ENCODE measurements at places on chromosomes 7 and 10.

DNA sequence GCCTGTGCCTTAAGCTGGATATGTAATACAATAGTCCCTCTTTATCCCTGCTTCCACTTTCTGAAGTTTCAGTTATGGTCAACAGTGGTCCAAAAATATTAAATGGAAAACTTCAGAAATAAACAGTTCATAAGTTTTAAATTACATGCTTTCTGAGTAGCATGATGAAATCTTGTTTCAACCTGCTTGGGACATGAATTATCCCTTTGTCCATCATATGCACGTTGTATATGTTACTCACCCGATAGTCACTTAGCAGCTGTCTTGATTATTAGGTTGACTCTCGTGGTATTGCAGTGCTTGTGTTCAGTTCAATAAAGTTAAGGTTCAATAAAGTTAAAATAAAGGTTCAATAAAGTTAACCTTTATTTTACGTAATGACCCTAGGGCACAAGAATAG, 25.5 kb downstream of the C1GALT1 start:
- no peak for DNase-seq

DNA sequence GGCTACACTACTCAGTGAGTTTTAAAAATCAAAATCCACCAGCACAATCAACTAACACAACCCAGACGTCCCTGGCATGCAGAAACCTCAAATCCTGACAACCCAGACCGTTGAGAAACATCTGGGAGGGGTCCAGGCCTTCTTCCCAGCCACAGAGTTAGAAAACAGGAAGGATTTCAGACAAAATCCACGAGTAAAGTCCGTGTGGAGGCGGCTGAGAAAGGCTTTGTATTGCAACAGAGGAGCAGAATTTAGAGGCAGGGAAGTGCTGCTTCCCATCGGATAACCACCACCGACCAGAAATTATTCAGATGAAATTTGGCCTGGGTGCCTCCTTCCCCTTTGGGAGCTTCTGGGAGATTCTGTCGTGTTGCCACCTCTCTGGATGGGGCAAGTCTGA, 61.5 kb downstream of the TNS3 start:
- no peak for DNase-seq

DNA sequence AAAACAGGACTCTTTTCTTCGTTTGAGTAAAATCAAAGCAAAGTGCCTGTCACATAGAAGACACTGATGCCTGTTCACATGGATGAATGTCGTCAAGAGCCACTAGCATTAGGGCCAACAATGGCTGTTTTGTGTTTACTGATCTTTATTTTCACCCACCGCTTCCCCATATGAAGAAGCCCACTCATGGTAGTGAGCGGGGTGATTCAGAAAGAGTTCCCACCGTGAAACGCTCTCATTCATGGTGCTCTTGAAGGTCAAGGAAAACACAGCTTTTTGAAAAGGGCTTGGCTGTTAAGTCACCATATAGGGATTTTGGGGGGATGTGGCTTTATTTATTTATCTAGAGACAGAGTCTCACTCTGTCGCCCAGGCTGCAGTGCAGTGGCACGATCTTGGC, 12.5 kb downstream of the PROSER2 start:
- no peak for DNase-seq

- no peak for DNase-seq
Observed at GRCh38 chr7:99428972-99429566, 9.5 kb downstream of the PTCD1 start.

DNA sequence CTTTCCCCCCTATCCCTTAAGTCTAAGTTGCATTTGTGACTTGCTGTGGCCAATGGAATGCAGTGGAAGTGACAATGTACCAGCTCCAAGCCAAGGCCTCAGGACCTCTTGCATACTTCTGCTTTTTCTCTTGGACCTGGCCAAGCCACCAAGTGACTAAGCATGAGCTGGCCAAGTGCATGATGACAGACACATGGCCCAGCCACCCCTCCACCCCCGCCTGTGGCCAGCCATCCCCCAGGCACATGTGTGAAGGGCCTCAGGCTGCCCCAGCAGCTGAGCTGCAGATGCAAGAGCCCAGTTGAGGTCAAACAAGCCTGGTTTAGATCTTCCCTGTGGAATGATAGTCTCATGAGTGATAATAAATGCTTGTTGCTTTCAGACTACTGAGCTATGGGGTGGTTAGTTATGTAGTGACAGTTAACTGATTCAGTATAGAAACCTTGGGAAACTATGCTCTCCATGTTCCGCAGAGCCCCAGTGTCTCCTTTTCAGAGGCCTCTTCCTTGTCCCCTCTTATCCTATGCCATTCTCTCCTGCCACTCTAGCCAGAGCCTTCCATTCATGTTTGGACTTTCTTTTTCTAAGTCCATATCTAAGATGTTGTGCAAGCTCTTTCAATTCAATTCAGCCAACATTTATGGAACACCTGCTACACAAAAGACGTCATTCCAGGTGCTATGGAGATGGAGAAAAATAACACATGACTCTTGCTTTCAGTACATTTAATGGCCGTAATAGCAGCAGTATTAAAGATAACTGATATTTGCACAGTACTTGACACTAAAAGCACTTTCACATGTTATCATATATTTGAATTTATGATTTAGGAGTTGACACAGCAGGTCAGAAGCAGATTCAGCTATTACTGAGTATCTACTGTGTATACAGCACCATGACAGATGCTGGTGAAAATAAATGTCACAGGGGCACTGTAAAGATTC, 55.5 kb upstream of the LOXL4 start:
- peak; percentile 69 for DNase-seq

GRCh38 chr7:2171855-2172254, 60.9 kb downstream of the MAD1L1 start:
- DNase-seq = no peak

DNA sequence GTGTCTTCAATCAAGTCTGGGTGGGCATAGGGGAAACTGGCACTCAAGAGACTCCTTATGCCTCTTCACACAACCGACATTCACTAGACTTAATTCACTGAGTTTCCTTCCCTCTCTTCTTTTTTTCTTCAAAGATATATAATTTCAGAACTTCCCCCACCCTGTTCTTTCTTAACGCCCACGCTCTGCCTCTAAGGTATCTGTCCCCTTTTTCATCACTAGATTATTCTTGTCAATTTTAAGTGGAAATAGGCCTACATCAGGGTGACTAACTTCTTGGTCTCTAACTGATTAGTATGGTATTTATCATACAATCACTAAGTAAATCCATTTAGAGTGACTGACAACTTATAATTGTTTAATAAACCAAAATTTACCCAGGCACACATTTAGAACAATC, 126.7 kb downstream of the CDCA7L start:
- DNase-seq = no peak

GRCh38 chr7:74481458-74482196, 27.9 kb downstream of the GTF2IRD1 start:
- DNase-seq = no peak

GRCh38 chr7:963236-964078, 9.0 kb upstream of the ADAP1 start:
- no peak for DNase-seq

DNA sequence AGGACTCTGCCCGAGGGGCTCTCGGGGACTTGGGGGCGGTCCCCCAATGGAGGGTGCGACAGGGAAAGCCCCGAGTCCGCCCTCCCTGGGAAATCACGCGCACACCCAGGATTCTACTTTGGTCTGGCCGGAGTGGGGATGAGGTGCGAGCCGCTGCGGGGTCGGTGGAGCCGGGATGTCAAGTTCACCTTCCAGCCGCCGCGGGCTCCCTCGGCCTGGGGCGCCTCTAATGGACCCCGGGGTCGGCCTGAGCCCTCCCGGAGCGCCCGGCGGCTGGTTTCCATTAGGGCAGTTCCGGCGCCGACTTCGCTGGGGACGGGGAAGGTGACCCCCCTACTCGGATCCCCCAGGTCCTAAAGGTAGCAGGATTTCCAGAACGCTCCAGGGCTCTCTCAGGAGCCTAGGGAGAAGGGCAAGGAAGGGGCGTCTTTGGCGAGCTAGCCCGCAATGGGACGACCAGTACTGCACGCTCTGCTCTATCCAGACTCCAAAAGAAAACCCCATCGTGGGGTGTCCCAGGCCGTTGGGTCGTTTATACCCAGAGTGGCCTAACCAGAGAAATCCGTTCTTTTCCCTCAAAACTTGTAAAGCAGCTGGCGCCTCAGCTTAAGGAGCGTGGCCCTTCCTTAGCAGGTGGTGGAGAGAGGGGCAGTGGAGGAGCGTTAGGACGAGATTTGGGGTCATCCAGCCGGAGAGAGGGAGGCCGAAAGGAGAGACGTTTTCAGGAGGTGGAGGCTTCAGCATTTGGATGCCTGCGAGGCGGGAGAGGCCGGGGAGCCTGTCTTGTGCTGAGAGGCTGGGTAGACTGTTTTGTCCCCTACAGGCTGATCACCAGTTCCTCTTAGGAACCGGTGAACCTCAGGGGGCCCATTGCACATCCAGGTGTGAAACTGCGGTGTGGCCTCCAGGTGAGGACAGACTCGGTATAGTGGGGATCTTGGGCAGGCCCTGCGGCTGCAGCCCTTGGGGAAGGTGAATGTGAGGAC, 860 bp upstream of the WDR86 start:
- peak; percentile 68 for DNase-seq

- DNase-seq = no peak
Observed at GRCh38 chr10:104199567-104199966, 32.6 kb downstream of the CFAP43 start.

- no peak for DNase-seq
Observed at GRCh38 chr7:44381494-44382220, 56.3 kb upstream of the CAMK2B start.

GRCh38 chr10:341081-341740, 206.0 kb downstream of the ZMYND11 start:
- DNase-seq = no peak

DNA sequence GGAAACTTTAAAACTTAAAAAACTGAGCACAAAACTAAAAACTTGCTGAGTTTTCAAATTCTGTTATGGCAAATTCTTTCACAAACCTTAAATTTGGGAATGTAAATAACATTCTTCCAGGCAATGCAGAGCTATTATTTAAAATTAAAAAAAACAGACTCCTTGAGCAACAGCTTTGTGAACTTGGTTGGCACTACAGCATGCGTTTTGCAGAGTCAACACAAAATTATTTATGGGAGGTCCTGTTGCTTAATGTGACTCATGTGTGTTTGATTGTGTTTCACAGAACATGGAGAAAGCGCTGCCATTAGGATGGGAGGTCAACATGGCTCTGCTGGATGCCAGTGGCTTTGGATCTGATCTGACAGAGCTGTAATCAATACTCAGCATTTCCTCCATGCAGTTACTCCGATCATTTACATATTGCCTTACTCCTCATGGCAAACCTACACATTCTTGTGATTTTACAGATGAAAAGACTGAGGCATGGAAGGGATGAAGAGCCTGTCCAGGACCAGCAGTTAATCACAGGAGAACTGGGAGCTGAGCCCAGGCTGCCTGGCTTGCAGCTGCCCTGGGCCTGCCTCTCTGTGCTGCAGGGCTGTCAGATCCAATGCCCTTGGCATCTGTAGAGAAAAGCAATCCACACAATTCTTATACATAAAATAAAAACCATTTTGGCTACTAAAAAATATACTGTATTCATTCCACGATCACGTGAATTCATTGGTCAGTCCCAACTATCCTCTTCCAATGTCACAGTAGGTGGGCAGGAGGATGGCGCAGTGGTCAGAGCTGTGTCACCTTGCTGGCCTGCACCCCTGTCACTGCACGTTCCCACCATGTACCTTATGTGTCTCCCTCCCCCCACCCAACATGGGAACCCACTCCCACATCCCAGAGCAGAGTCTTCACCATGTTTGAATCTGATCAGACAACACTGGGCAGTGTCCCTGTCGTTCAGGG, 200.9 kb downstream of the CXCL12 start:
- DNase-seq = no peak

DNA sequence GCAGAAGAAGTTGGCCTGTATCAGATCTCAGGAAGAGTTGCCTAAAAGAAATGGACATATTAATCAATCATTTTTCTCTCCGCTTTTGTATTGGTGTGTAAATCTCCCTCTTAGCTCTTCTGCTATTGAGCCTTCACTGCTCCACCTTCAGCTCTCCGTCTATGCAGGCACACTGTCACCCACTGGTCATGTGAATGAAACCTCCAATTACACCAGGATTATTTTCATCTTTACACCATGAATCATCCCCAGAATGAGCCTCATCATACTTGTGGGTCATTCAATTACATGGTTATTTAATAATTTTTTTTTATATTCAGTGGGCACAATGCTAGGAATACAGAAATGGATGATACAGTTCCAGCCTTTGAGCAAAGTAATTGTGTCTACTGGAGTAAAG, 92.6 kb downstream of the LRRC4 start:
- DNase-seq = peak; percentile 26

GRCh38 chr7:48180981-48181380, 9.7 kb downstream of the ABCA13 start:
- no peak for DNase-seq

GRCh38 chr10:44281089-44281613, 103.7 kb downstream of the CXCL12 start:
- no peak for DNase-seq

- DNase-seq = no peak
Observed at GRCh38 chr10:125979976-125980375, 83.6 kb downstream of the FANK1 start.

DNA sequence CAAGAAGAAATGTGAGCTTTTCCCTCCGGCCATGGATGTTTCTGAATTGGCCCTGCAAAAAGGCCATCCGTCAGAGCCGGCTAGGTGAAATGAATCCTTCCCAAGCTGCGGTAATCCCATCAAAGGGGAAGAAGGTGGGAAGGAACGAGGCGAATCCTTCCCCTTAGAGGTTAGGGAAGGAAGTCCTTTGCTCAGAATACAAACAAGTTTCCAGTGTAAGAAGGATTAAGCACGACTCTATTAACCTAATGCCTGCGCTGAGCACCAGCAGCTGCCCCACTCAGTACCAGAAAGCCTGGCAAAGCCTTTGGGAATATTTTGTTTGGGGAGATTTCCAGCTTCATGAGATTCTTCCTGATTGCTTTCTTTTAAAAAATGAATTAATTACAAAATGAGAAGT, 42.8 kb downstream of the CLRN3 start:
- DNase-seq = no peak

- no peak for DNase-seq
Observed at GRCh38 chr10:95459446-95460045, 101.6 kb downstream of the SORBS1 start.

- no peak for DNase-seq
Observed at GRCh38 chr7:151505433-151505832, 14.3 kb downstream of the RHEB start.

DNA sequence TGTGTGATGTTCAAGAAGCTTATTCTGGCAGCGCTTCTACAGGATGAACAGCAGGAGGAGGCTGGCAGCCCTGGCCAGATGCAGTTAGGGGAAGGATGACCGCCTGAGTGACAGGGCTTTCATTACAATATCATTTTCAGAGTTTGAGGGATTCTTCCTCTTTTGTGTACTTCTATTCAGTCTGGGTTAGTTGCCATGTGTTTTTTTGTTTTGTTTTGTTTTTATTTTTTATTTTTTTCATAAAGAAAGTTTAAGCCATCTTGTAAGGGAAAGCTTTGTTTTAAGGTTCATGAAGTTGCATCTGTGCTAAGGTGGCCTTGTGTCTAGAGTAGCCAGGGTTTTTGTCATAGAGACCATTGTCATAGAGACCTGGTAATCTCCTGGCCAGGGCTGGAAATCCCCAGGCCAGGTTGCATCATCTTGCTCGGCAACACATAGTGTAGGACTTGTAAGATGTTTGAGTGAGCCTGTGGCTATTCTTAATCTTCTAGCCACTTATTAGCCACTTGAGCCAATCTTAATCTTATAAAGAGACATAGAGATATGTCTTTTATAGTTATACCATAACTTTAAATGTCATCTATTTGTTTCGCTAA, 230.5 kb upstream of the TMEM229A start:
- DNase-seq = no peak

- DNase-seq = no peak
Observed at GRCh38 chr7:66330961-66331360, 125.8 kb downstream of the TPST1 start.

GRCh38 chr7:131325179-131325840, 2.4 kb upstream of the MKLN1 start:
- DNase-seq = no peak
